ENCODE measurements at places on chromosomes 11 and 22.

DNA sequence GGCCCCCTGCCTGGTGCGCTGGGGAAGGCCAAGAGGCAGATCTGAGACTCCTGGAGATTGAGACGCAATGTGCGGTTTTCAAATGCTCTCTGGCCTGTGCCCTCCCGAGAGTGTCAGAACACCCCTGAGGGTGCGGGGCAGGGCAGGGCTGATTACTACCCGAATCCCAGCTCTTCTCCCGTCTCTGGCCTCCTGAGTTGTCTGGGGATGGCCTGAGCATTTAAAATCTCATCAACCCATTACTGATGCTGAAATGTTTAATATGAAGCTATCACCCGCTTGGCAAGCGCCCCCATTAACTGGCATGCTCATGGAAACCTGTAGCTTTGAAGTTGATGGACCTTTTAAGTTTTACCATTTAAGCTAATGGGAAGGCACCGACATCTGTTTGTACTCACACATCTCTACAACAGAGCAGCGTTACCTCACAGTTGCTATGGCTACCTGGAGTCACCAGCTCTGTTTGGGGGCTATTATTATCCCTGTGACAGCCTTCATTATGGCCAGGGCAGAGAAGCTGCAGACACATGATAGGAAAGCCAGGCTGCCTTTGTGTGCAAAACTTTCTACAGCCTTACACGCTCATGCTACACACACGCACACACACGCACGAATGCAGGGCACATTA lies 3.6 kb upstream of the MB start:
- DNase-seq: no peak

DNA sequence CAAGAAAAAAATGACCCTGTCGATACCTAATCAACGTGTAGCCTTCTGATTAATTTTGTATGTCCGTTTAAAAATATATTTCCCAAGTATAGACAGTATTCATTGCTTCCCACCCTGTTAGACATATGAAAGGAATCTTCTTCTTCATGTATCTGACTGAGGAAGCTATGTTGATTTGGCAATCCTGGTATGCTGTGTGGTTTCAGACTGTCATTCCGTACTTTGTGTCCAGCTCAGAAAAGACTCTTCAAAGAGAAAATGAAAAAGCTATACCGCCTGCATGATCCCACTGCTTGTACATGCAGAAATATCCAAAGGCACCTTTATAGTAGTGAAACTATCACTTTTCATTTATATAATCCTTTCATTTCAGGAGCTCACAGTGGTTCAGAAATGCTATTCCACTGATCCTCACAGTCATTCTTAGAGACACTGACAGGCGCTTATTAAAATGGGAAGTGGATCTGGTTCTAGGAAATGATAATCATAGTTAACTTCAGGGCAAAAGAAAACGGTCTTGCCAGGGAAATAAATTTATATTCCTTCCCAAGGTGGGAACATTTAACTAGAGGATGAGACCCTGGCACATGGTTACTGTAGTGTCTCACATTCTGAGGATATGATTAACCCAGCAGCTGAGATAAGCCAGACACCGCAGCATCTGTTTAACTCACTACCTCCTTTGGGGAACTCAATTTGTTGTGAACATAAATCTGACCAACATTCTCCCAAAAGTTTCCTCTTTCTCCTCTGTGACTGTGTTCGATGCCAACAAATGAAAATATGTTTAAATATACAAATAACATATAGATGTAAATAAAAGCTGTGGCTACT lies 599.2 kb upstream of the LUZP2 start:
- DNase-seq: no peak

DNA sequence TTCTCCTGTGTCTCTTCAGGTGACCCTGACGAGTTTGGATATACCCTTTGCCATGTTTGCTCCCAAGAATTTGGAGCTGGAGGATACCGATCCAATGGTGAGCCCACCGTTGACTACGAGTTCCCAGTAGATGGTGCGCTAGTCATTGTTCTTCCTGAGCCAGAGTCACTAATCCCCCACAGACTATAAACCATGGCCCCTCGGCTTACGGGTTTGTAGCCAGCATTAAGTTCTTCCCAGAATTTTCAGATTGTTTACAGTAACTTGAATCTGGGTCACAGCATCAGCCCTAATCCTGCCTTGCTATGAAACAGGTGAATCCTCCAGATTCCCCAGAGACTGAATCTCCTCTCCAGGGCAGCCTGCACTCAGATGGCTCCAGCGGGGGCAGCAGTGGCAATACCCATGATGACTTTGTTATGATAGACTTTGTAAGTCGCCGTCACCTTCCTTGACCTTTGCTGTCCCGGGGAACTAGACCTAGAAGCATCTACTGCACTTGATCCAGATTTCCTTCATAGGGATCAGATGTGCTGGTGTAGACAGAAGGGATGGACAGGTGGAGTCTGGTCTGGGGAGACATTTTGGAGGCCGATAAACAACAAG lies 31.8 kb downstream of the ARHGAP1 start:
- no peak for DNase-seq

DNA sequence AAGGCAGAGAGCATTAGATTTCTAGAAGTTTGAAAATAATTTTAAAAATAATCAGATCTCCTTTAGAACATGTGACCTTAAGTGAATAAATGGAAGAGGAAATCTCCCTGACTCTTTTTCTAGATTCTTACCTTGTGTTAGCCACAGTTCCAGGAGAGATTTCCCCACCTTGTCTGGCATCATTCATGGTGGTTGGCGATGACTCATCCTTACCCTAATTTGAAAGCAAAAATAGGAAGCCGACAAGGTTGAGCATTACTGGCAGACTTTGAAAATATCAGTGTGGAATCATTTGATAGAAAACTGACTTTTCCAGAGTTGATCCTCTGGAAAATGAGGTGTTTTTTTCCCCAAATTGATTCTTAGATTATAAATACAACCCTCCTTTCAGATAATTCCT lies 48.1 kb downstream of the CNTN5 start:
- no peak for DNase-seq

DNA sequence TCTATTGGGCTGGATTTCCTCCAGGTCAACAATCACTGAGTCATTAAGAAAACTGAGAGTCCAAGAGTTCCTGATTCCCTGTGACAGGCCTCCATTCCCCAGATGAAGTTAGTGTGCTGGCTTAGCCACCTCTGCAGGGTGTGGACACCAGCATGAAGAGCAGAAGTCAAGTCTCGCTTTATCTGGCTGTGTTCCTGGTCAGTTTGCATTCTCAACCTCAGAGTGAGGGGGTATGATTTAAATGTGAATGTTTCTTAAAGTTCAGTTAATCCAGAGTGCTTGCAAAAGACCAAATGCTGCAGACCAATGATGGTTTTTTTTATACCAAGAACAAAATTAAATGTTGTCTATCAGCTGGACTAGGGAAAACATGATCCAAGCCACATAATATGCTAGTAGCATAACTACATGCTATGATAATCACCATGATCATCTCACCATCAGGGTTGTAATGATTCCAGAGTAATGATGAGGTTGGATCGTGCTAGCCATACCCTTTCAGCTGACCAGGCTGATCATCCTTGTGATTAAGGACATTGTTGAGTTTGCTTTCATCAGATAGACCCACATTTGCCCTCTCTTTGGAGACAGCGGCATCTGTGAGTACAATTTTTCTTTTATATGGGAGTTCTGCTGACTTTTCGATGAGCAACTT lies 145.8 kb upstream of the ARHGAP20 start:
- no peak for DNase-seq

DNA sequence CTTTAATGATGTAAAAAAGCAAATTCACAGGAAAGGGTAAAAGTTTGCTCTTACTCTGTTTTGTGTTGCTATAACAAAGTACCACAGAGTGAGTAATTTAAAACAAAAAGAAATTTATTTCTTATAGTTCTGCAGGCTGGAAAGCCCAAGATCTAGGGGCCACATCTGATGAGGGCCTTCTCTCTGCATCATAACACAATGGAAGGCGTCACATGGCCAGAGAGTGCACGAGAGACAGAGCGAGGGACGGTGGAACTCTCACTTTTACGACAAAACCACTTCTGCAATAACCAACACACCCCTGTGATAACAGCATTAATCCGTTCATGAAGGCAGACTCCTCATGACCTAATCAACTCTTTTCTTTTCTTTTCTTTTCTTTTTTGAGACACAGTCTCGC lies 31.1 kb downstream of the CD6 start:
- DNase-seq: no peak

Measured in vagina (tissue), 2 donors.